CD4-positive, alpha-beta T cell treated with Interleukin-21 for 1 hour (primary cell): ENCODE measurements at places on chromosomes 3 and 15.

DNA sequence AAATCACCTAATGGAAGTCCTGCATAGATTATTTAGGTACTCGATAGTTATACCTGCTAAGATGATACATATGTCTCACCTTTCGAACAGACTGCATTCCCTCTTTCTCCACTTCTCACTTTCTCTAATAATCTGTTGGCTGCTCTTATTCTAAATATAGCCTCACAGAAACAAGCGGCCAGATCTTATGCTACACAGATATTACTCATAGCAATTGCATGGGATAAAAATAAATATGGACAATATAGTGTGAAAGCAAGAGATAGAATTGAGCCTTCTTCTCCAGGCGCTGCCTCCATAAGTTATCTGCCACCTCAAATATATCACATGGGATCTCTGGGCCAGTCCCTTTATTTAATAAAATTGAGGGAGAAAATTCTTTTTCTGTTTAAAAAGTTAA, 29.5 kb upstream of the TGFBR2 start:
- no peak for DNase-seq

DNA sequence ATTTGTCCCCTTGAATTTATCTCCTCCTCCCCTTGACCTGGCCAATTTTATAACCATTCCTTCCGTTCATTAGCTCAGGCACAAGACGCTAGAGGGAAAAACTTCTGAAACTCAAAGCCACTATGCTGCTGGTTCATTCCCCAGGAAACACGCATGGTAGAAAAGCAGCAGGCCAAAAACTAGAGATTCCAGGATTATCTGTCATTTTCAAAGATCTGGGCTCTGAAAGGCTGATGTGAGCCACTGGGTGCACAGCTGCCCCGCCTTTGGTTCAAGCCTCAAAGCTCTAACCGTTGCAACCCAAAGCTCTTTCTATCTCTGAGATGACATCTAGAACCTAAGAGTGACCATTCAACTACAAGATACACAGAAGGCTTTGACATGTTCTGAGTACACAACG, 6.1 kb downstream of the ANP32A start:
- no peak for DNase-seq

DNA sequence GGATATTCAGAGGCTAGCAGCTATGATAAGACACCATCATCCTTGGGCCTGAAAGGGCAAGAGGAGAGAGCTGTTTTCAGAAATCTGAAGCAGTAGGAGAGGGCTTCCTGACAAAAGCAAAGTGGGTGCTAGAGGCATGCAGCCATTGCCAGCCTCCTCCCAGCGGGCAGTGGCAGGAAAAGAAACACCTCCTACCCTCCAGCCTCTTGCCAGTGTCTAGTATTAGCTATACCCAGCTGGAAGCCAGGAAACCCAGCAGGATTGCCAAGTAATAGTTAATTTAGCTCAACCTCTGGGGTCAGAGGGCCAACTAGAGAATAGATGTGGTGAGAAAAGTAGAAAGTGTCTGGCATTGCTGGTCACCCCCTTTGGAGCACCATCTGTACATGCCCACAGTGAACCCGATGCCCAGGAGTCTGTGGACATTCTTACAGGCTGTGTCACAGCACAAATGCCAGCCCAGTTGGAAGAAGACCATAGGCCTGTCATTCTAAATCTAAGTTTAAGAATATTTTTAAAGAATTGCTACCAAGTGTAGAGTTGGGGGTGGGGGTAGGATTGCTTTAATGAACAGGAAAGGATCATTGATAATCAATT, 85.3 kb downstream of the HCN4 start:
- DNase-seq, result no peak

GRCh38 chr3:2847062-2847841, 262.9 kb downstream of the IL5RA start:
- no peak for DNase-seq

DNA sequence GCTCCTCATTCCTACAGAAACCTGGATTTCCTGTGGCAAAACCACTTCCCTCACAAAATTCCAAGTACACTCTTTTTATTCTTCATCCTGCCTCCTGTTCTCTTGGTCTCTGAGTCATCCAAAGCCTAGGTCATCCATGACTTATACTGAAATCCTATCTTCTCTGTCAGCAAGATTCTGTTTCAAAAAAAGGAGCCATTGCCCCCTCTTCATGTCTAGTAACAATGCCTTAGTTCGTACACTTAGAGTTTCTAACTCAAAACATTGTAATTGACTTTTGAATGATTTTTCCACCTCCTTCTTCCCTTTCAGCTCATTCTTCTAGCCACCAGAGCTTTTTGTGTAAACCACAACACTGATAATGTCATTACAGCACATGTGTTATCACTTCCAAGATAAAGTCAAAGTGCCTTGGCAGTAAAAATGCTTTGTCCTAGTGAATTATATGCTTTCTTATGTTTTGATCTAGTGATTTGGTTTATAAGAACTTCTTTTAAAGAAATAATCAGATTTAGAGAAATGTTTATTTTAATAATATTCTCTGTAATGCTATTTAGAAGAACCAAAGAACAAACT, 256.5 kb upstream of the NECTIN3 start:
- DNase-seq, result no peak

DNA sequence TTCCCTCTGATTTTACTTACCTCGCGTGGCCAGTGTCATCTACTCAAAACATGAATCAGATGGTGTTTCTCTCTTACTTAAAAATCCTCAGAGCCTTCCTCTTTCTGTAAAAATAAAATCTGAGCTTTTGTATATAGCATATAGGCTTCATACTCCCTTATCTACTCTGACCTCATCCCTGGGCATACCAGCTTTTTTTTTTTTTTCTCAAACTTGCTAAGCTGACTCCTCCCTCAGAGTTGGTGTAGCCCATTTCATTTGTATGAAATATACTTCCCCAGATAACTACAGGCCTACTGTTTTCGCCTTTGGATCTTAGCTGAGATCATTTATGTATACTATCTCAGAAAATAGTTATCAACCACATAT, 648.9 kb upstream of the ALCAM start:
- DNase-seq, result no peak

DNA sequence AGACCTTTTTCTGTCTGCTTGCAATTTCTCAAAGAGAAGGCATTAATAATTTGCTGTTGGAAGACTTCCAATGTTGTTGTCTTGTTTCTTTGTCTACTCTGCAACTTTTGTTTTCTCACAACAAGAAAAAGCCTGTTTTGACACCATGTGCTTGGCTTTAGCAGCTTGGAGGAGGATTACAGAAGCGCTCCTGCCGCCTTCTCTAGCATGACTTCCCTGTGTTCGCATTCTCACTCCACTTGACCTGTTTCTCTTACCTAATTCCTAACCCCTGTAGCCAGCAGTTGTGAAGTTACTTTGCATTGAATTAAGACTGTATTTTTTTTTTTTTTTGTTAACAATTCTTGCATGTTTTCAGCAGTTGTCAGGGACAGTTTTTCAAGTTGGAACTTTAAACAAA, 235.3 kb upstream of the GOLIM4 start:
- no peak for DNase-seq

DNA sequence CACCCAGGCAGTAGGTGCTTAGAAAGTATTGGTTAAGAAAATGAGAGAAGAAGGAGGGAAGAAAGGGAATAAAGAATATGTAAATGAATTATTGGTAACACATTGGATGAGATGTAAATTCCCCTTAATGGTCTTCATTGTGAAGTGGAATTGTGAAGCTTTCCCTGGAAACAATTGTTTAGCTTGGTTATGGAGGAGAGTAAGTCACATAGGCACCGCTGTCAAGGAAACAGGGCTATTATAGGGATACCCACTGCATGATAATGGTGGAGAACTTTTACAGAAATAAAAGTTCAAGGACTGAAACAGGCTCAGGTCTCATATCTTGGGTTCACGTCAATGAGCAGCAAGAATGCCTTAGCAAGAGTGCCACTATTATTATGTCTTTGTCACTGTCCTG, 9.5 kb downstream of the SYNPR start:
- DNase-seq, result no peak

GRCh38 chr15:101201411-101202174, 50.3 kb downstream of the CHSY1 start:
- no peak for DNase-seq

- no peak for DNase-seq
Observed at GRCh38 chr3:103126115-103126514, 691.3 kb downstream of the ZPLD1 start.

- no peak for DNase-seq
Observed at GRCh38 chr15:39124553-39125171, 456.2 kb upstream of the THBS1 start.
